CD4-positive, alpha-beta T cell (primary cell): ENCODE measurements at places on chromosomes 13 and 19.

GRCh38 chr19:53463263-53463662 lies 4.3 kb upstream of the ZNF813 start:
- no peak for DNase-seq

- no peak for DNase-seq
Observed at GRCh38 chr19:58350001-58350861, 3.1 kb downstream of the A1BG start.

DNA sequence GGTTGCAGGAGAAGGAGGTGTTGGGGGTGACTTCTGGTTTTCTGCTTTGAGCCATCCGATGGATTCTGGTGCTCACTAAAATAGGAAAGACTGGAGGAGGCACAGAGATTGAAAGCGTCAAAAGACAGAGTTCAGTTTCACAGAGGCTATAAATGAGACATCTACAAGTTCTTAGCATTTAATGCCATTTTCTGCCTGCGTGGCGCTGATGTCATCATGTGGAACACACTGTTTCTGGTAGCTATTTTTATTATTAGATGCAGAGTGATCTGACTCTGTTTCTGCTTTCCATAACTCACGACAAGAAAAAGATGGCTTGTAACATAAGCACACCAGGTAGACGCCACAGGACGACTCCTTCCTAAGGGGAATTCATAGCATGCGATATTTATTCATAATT lies 3.3 kb upstream of the SLC39A3 start:
- DNase-seq = no peak

- DNase-seq = no peak
Observed at GRCh38 chr19:5057860-5058259, 88.9 kb downstream of the KDM4B start.

DNA sequence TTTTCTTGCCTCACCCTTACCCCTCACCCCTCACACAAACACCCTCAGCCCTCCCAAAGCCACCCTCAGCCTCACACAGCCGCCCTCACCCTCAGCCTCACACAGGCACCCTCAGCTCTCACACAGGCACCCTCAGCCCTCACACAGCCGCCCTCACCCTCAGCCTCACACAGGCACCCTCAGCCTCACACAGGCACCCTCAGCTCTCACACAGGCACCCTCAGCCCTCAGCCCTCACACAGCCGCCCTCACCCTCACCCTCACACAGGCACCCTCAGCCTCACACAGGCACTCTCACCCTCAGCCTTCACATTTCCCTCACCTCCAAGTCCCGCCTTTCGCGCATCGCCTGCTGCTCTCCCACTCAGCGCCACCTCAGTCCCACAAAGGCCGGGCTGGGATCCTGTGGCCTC lies 287 bp upstream of the ZSCAN22 start:
- DNase-seq = no peak

- DNase-seq = peak; percentile 9
Observed at GRCh38 chr19:9735986-9736385, 32.6 kb downstream of the ZNF846 start.

GRCh38 chr19:7971553-7972520 lies 28.4 kb upstream of the TIMM44 start:
- DNase-seq = no peak

GRCh38 chr19:30153326-30154210 lies 211.5 kb downstream of the URI1 start:
- DNase-seq = no peak

GRCh38 chr13:99033814-99034213 lies 56.0 kb upstream of the DOCK9 start:
- no peak for DNase-seq

DNA sequence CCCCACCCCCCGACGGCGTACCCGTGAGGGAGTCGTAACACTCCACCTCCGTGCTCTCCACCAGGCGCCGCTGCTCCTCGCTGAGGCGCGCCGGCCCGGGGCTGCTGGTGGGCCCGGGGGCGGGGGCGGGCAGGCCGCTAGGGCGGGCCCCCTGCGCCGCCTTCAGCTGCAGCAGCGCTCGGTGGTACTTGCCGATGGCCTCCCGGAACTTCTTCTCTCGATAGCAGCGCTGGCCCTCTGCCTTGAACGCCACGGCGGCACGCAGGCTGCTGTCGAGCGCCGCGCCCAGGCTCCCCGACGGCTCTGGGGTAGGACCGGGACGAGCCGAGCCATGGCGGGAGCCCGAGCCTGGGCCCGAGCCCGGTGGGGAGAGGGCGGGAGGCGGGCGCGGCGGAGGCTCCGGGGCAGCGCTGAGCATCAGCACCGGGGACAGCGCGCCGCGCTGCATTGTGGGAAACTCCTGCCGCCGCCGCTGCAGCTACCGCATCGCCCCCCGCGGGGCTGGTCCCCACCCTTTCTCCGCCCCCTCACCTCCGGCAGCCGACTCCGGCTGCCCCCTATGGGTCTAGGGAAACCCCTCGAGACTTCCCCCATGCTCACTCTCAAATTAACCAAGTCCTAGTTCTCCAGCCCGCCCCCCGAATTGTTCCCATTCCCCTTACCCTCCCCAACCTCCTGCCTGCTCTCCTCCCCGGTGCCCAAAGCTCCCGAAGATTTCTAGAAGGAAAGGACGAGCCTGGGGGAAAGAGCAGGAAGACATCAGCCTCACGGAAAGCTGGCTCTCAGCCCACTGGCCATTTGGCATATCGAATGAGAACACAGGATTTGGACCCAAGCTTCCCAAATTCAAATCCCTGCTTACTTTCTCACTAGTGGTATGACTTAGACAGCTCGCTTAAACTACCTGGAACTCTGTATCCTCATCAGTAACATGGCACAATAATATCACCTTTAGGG lies at the start of gene TTC9B:
Gene TTC9B (minus strand): TSS at position 451 of the 957 bp plus-strand sequence. CDS start 3 bp downstream, at position 448.
- DNase-seq = peak; percentile 27

GRCh38 chr13:51887468-51887867 lies 25.7 kb downstream of the CCDC70 start:
- DNase-seq = no peak

- DNase-seq = no peak
Observed at GRCh38 chr13:47129461-47129860, 232.6 kb upstream of the HTR2A start.

GRCh38 chr19:6639439-6639838 lies 30.5 kb downstream of the TNFSF14 start:
- DNase-seq = no peak

DNA sequence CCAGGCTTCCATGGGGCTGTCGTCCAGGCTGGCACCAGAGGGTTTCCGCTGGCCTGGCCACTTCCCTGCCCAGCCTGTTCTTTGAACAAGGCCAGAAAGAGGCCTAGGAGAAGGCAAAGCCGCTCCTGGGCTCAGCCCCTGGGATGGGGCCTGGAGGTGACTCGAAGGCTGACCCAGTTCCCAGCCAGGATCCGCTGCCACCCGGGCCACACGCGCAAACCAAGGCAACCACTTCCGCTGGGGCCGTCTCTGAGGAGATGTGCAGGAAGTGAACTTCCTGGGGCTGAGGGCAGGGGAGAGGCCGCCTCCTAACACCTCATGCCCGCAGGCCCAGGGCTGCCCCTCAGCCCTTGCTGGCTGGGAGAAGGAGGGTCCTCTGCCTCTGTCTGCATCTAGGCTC lies 15.2 kb downstream of the PLEKHF1 start:
- DNase-seq = peak; percentile 80

DNA sequence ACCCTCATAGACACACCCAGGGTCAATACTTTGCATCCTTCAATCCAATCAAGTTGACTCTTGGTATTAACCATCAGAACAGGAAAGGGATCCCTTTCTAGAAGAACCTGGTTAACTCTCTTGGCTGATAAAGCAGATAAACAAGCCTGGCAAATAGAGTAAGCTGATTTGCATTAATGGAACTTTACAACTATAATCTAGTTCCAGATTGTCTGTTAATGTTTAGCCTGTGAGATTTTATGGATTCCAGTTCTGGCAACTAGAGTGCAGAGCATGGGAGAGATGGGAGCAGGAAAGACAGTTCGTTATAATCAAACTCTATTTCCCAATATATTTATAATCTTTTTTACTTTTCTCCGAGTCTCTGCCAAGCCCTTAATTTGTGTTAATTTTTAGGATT lies 272.6 kb upstream of the KLHL1 start:
- no peak for DNase-seq

- DNase-seq = no peak
Observed at GRCh38 chr13:40662866-40663265, 3.6 kb downstream of the FOXO1 start.

DNA sequence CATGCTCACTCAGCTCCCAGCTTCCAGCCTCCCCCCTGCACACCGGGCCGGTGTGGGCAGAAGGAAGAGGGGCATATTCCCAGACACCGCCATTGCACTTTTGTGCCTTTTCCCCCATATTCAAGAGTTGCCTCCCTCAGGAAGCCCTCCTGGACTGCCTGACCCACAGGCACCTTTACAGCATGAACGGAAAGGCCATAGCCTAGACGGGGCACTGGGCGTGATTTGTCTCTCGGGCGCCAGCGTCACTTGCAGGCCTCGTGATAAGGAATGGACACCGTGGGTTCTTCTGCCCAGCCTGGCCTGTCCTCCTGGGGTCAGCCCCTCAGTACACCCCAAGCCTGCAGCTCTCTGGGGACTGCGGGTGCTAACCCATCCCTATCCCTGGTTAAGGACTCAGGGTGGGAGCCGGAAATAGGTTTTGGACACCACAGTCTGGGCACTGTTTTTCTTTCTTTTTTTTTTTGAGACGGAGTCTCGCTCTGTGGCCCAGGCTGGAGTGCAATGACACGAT lies 933 bp upstream of the UQCR11 start:
- no peak for DNase-seq

GRCh38 chr19:17156947-17157302 lies 58.2 kb upstream of the USE1 start:
- DNase-seq = peak; percentile 54

GRCh38 chr13:63403733-63404132 lies 1988.1 kb upstream of the PCDH20 start:
- DNase-seq = no peak

- no peak for DNase-seq
Observed at GRCh38 chr13:22447132-22447886, 733.5 kb upstream of the SGCG start.

DNA sequence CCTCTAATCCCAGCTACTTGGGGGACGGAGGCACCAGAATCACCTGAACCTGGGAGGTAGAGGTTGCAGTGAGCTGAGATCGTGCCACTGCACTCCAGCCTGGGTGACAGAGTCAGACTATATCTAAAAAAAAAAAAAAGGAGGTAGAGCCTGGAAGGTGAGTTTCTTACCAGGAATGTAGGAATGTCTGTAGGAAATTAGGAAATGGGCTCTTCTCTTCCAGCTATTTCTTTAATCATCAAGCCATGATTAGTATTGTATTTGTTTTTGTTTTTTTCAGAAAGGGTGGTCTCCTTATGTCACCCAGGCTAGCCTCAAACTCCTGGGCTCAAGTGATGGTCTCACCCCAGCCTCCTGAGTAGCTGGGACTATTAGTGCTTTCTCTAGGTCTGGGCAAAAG lies 26.3 kb upstream of the SERP2 start:
- DNase-seq = no peak

DNA sequence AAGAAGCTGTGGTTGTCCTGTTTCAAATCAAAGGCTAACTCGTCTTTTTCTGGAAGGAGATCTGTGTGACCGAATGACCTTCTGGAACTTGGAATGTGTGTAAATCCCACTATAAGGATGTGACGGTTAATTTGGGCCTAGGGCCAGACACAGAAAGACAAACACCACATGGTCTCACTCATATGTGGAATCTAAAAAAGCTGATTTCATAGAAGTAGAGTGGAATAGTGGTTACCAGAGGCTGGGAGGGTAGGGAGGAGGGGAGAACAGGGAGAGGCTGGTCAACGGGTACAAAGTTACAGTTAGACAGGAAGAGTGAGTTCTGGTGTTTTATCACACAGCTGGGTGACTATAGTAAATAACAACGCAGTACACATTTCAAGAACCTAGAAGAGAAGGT lies 39.3 kb upstream of the RGCC start:
- no peak for DNase-seq

- no peak for DNase-seq
Observed at GRCh38 chr19:291006-291521, at the start of gene PLPP2. TSS of gene PLPP2 (minus strand) at chr19:291403. CDS start at chr19:291336, 67 bp downstream.

DNA sequence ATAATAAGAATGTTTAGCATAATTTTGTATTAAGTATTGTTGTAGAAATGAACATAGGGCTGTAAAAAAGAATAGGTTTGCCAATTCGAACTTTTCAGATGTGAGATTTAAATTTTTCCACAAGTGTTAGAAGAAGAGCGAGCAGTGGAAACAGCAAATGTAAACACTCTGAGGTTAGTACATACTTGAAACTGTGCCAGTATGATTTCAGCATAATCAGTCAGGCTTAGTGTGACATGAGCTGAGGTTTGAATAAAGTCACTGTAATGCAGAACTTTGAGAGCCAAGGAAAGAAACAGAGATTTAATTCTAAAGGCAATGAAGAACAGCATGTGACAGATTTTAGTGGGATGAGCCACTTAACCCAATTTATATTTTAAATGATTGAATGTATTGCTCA lies 2166.4 kb downstream of the PCDH9 start:
- no peak for DNase-seq

DNA sequence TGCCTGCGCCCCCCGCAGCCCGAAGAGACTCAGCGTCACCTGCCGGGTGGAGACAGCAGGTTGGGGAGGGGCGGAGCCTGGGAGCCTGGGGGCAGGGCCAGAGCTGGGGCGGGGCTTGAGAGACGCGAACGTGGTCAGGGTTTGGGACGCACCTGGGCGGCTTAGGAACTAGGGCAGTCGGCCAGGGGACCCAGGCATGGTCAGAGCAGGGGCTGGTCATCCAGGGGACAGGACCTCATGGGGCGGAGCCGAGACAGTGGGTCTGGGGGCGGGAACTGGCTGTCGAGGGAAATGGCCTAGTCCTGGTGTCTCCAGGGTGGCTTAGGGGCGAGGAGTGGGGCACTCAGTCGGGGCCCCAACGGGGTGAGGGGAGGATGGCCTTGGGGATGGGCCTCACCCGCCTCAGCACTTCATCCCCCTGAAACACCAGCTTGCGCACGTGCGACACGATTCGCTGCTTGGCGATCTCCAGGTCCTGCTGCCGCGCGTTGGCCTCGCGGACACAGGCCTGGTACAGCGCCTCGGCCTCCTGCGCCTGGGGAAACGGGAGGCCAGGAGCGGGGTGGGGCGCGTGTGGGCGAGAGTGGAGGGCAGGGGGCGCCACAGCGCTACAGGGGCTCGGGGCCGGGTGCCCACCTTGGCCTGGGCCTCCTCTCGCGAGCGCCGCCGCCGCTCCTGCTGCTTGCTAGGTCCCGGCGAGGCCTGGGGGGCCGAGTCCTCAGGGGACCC lies 5.8 kb downstream of the GMIP start:
- no peak for DNase-seq

DNA sequence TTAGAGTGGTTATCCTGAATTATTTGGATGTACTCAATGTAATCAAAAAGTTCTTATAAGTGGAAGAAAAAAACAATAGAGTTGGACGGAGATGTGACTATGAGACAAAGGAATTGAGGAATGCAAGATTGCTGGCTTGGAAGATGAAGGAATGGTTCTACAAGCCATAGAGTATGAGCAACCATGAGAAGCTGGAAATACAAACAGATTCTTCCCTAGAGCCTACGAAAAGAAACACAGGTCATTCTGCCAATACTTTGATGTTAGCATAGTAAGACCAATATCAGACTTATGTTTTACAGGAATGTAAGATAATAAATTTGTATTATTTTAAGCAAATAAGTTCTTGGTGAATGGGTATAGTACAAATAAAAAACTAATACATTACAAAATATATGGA lies 249.2 kb downstream of the DIAPH3 start:
- no peak for DNase-seq
